ENCODE measurements at places on chromosomes 7 and 10. TPM values are rescaled to one million over a fixed set of nuclear protein-coding genes. Genes with fewer than 3 reads are reported as not detected.

PON3 gene
- total RNA-seq: 2.0 TPM

HOXA7 gene
- total RNA-seq: 5.2 TPM

SLC29A4 gene
- total RNA-seq: 0.48 TPM

ZNF138 gene
- 5.4 TPM for total RNA-seq

ZDHHC16 gene
- 23.0 TPM for total RNA-seq

HMX2 gene
- not detected for total RNA-seq

CLRN3 gene
- total RNA-seq: not detected

LRRD1 gene
- total RNA-seq: not detected

TSPAN33 gene
- 1.6 TPM for total RNA-seq

TDRD1 gene
- total RNA-seq: not detected

HMX3 gene
- total RNA-seq: not detected

SLC13A1 gene
- not detected for total RNA-seq

JAKMIP3 gene
- 0.04 TPM for total RNA-seq

- no peak for ATAC-seq
Measured at GRCh38 chr7:27243340-27244163, 950 bp downstream of the EVX1 start.

GRCh38 chr10:107215681-107216080 is 51.2 kb upstream of the SORCS1 start:
- ATAC-seq: no peak

DNA sequence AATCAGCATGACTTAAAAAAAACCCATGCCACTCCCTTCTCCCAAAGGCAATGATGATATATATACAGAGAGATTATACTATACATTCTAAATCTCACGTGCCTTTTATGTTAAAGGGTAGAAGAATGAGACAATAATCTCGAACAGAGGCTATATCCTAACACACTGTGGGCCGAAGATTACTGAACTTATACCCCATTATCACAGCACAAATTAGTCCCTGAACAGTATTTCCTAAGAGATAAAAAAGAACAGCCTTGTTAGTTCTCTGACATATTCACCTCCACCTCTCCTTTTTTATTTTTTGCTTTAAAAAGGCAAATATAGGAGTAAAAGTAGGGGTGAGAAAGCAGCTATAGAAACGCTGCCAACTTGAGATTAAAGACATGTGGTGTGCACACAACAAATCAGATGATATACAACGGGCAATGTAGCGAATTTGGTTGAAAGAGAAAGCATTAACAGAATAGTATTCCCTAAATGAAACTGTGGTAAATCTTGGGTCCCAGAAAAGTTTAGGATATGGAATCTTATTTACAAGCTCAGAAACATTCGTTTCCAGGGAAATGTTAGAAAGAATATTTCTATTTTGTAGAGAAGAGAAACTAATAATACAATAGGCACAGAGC is 69.5 kb downstream of the JMJD1C start:
- no peak for ATAC-seq

GRCh38 chr7:133452577-133452976 is 199.7 kb downstream of the EXOC4 start:
- no peak for ATAC-seq

DNA sequence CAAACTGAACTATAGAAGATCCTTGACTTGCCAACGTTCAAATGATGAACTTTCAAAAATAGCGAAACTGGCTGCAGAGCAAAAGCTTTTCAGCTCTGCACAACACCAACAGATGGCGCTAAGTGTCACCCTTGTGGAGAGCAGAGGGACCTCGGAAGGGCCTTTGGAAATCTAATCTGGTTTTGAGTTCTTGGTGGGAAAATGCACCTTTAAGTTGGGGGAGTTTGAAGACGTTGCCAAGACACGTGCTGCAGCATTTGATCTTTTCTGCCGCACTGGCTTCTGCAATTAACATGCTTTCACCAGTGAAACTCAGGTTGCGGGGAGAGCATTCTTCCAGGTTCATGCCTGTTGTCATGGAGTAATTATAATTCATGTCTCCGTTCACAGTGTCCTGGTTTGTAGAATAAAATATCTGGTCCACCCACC is 26.3 kb upstream of the WDR11 start:
- no peak for ATAC-seq

- ATAC-seq: no peak
Measured at GRCh38 chr7:128842674-128843641, 12.8 kb downstream of the FLNC start.

- ATAC-seq: peak; percentile 99
Measured at GRCh38 chr10:10320956-10321355, 696.7 kb upstream of the CELF2 start.

- peak; percentile 86 for ATAC-seq
Measured at GRCh38 chr7:120373174-120373573, 100.2 kb downstream of the KCND2 start.

- ATAC-seq: no peak
Measured at GRCh38 chr10:102613286-102613685, 31.0 kb upstream of the TRIM8 start.

DNA sequence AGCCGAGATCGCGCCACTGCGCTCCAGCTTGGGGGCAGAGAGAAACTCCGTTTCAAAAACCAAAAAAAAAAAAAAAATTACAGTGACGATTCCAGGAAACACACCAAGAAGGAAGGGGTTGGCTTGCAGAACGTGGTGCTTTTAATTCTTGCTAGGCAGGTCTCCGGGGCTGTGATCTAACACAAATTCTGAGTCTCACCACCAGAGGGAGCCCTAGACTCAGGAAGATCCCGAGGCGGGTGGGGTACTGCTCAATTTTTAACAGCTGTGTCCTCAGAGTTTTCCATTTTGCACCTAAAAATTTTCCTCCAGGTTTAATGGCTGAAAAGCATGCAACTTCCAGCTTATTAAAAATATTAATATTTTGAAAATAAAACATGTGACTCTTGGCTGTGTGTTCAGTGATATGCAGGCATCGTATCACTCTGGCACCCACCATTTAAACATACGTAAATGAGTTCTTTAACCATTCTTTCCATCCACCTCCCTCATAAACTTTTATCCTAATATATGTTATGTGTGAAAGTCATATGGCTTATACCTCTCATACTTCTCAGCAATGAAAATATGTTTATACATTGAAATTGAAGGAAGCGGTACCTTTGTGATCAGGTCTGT is 26.5 kb upstream of the NUB1 start:
- peak; percentile 76 for ATAC-seq

- no peak for ATAC-seq
Measured at GRCh38 chr7:69714886-69715576, 116.8 kb downstream of the AUTS2 start.

- peak; percentile 34 for ATAC-seq
Measured at GRCh38 chr7:131546126-131546525, 10.3 kb downstream of the PODXL start.

- ATAC-seq: no peak
Measured at GRCh38 chr10:131363416-131363815, 51.9 kb upstream of the TCERG1L start.

DNA sequence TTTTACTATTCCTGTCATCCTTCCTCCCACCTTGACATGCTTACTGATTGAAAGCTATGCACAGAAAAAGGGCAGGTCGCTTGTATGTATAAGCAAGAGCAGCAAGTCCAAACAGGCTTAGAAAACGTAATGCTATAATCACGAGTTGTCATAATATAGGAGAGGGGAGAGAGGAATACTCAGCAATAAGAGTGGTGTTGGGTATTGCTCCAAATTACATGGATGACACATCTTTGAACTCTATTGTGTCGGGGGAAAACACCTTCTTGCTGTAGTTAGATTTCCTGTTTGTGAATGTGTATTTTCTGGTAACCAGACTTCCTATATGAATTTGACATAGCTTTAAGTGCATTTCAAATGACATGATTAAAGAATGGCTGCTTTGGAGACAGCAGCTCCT is 7.5 kb downstream of the MET start:
- peak; percentile 98 for ATAC-seq

DNA sequence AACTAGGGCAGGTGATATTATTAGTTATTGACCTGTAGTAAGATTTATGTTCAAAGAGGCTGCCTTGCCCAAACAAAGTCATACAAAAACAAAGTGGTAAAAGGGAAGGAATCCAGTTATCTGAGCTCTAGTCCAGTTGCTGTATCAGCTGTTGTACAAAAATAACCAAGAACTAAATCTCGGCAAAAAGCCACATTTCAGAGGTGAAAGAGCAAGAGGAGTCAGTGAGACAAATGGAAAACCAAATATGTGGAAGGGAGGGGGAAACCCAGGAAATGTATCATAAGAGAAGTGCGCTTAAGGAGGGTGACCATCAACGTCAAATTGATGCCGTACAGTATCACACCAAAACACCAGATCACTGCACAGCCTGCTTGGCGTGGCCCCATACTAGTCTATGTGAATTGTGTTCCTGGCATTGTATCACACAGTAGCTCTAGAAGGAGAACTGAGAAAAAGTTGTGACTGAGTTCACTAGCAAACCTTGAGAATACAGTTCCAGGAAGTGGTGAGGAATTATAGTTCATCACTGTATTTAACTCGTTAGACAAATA is 6.4 kb downstream of the AGBL3 start:
- no peak for ATAC-seq

DNA sequence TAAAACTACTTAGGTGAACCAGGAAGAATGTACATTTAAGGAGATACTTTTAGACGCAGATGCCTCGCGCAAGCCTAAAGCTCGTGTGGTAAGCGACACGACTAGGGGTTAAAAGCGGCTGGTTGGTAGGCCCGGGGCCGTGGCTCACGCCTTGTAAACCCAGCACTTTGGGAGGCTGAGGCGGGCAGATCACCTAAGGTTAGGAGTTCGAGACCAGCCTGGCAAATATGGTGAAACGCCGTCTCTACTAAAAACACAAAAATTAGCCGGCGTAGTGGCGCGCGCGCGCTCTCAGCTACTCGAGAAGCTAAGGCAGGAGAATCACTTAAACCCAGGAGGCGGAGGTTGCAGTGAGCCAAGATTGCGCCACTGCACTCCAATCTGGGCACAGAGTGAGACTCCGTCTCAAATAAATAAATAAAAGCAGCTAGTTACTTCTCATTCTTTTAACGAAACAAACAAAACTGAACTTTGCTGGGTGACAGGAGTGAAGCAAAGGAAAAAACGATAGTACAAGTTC is 879 bp downstream of the NUDT5 start:
- ATAC-seq: peak; percentile 36

- ATAC-seq: no peak
Measured at GRCh38 chr10:54159924-54160323, 641.1 kb downstream of the PCDH15 start.

DNA sequence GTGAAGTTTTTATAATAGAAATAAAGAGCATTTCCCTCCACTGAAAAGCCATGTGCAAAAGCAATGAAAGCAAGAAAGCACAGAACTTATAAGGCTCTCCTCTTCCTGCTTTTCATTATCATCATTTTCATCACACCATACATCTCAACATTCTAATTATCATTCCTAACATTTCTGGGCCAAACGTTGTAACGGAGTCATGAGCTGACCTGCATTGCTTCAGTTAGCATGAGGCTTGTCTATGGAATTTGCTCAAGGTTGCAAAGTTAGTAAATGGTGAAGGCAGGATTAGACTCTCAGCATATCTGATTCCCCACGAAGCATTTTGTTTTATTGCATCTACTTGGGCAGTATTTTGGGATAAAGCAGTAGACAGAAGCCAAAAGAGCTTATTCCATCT is 11.4 kb downstream of the SCIN start:
- ATAC-seq: no peak

- ATAC-seq: peak; percentile 39
Measured at GRCh38 chr10:60883187-60883586, 60.8 kb downstream of the RHOBTB1 start.

- ATAC-seq: no peak
Measured at GRCh38 chr7:138853448-138853847, 55.5 kb upstream of the ATP6V0A4 start.

- ATAC-seq: no peak
Measured at GRCh38 chr10:84348447-84348846, 20.1 kb downstream of the CCSER2 start.

- ATAC-seq: no peak
Measured at GRCh38 chr7:111215550-111215949, 124.6 kb downstream of the LRRN3 start.

GRCh38 chr10:124740369-124741280 is 3.6 kb downstream of the FAM53B start:
- ATAC-seq: peak; percentile 16

DNA sequence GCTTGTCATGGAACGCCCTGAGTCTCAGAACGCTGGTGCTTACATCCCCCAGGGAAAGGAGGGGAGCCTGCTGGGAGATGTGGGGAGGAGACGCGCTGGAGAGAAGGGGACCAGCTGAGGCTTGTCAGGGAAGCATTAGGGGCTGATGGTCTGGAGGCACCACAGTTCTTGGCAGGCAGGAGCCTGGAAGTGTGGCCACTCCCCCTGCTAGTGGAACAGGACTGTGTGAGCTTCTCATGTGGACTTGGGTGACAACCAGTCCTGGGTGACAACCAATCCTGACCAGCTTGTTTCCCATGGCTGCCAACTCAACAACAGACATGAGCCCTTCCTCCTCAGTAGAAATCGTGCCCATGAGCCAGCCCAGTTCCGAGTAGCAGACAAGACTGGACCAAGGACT is 87.8 kb downstream of the SPDYE5 start:
- ATAC-seq: peak; percentile 33

DNA sequence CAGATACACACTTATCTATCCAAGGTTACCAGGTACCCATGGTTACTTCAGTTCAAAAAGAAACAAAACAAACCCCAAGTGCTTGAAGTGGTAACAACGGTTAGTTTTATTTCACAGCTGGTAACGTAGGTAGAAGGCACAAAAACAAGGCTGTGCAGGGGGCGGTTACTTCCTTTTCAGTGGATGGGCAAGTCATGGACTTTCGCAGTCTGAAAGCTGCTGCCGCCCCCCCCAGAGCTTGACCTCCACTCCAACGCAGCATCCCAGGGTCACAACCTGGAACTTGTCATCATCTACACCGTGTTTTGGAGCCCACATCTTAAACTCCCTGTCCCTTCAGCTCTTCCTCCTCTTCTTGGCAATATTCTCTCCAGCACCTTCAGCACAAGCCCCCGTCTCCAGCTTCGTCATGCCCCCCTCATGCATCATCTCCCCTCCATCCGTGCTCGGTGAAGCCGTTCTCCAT is 181.2 kb upstream of the ITGB1 start:
- ATAC-seq: no peak

DNA sequence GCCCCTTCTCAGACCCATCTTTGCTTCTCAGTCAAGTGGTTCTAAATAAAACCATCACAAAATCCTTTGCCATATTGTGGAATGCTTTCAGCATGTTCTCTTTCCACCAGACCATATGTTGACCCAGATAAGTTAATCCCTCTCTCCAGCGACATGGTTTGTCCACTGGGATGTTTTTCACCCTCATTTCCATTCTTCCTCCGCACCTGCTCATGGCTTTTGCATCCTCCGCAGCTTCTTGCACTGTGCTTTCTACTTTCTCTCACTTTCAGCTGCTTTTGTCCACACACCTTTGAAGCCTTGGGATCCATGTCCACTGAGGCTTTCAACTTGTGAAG is 52.3 kb upstream of the WAC start:
- no peak for ATAC-seq

DNA sequence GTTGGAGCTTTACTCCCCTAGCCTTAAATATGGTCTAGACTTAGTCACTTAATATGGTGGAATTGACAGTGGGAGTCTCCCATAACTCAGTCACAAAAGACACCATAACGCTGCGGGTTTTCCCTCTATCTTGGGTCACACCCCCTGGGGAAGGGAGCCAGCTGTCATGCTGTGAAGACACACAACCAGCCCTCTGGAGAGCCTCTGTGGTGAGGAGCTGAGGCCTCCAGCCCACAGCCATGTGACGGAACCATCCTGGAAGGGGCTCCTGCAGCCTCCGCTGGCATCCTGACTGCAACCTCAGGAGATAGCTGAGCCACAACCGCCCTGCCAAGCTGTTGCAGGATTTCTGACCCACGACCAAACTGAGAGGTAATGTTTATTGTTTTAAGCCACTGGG is 37.9 kb downstream of the PAXIP1 start:
- ATAC-seq: no peak
